ENCODE measurements at places on chromosomes 5 and 9. TPM values are rescaled to one million over a fixed set of nuclear protein-coding genes. Genes with fewer than 3 reads are reported as not detected.

- DNase-seq = no peak
Measured at GRCh38 chr5:12636209-12636608, 732.0 kb upstream of the CTNND2 start.

GRCh38 chr9:25861421-25861820 lies 183.2 kb upstream of the TUSC1 start:
- no peak for DNase-seq

GRCh38 chr5:116880150-116880549 lies 305.5 kb upstream of the SEMA6A start:
- no peak for DNase-seq

DNA sequence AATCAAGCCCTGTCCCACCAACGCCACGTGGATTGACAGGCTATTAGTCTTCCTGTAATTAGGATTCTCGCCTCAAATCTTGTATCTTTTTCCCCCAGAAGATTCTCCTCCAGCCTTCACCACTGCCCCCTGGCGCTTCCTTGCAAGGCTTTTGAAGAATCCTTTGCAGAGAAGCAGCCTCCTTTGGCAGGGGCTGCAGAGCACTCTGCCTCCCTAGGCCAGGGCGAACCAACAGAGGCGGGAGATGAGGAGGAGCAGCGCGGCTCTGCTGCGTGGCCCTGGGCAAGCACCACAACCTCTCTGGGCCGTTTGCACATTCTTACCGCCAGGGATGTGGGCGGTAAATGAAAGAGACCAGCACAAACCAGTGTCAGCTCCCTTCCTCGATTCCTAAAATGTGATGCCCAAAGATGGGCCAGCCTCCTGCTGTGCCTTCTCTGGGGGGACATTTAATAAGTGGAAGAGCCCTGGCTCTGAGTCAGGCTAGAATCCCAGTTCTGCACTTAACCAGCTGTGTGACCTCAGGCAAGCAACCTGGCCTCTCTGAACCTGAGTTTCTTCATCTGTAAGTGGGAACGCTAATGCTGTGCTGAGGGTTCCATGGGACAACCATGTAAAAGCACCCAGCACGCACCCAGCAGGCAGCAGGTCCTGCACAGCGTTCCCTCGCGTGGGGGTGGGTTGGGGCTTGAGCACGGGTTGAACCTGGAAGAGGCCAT lies 128.6 kb downstream of the KCNIP1 start:
- no peak for DNase-seq

Gene PCDHGA10
- 14.1 TPM for total RNA-seq

Gene INSL6
- total RNA-seq = not detected

DNA sequence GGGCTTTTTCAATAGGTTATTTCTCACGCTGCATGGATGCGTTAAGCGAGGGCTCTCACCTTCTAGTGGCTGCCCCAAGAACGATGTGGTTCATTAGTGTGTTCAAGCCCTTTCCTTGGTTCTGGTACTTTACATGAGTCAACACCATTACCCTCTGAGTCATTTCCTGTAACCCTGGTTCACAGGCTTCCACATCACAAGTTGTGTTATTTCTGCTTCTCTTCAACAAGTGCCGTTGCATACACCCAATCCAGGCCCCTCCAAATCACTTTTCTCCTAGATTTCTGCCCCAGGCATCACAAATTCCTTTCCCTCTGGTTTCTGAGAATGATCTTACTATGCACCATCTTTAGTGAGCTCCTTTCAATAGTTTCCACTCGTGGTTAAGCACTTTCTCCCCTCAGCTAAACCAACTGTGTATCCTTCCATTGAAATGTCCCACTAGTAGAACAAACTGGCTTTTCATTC lies 69.5 kb upstream of the RAD23B start:
- DNase-seq = no peak

DNA sequence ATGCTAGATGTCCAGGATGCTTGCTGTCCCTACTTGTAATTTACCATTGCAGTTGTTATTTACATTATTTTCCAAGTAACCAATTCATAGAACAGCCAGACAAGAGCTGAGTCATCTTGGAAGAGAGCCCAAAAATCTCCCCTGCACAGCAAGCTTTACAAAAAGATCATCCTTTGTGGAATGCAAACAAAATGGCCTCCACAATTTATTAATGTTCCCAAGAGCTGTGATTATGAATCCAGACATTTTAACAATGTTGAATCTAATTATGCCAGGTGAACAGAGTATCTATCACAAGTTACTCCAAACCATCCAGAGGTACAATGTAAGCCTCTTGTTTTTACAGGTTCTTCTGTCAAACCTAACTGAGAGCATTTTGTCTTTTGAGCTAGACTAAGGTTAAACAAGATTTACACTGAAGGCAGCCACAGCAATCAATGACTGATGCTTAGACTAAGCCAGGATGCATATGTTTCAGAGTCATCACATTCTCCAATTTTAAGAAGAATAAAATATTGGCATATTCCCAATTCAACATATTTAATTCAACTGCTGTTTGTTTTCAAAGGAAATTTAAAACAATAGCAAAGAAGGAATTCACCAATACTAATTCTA lies 95.3 kb upstream of the SLC12A2 start:
- no peak for DNase-seq

GRCh38 chr5:32276173-32276853 lies 36.4 kb downstream of the MTMR12 start:
- no peak for DNase-seq

DNA sequence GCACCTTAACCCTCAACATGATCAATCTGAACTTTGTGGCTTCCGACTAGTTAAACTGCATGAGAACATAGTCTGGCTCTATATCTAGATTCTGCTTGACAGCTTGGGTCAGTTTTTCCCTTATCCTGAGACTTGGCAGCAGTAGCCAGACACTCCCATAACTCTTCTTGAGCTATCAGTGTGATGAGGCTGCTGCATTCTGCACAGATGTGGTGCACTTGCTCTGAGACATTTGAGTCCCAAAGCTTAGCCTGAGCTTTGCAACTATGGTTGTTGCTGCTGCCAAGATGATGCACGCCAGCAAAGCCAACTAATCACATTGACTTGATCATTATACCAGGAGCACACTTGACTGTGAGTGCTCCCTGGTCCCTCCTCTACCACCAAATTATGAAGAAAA lies 36.2 kb downstream of the MOCS2 start:
- DNase-seq = no peak

GRCh38 chr5:35197351-35197750 lies 32.9 kb downstream of the PRLR start:
- DNase-seq = no peak

- DNase-seq = peak; percentile 75
Measured at GRCh38 chr5:98771382-98772109, 1.9 kb upstream of the RGMB start.

Gene APBB3
- total RNA-seq = 49.0 TPM

Gene TXNDC8
- not detected for total RNA-seq

- no peak for DNase-seq
Measured at GRCh38 chr5:99906776-99907175, 628.4 kb upstream of the FAM174A start.

- no peak for DNase-seq
Measured at GRCh38 chr5:169717288-169717687, 80.2 kb downstream of the DOCK2 start.

GRCh38 chr9:128203707-128204551 lies 750 bp downstream of the DNM1 start:
- no peak for DNase-seq
